ENCODE measurements at places on chromosomes 1 and 21.

- no peak for DNase-seq
Observed at GRCh38 chr1:157277913-157278312, 139.7 kb upstream of the ETV3 start.

GRCh38 chr1:219965285-219966070, 37.1 kb upstream of the SLC30A10 start:
- no peak for DNase-seq

- DNase-seq = no peak
Observed at GRCh38 chr1:116538544-116538943, 32.3 kb downstream of the CD58 start.

DNA sequence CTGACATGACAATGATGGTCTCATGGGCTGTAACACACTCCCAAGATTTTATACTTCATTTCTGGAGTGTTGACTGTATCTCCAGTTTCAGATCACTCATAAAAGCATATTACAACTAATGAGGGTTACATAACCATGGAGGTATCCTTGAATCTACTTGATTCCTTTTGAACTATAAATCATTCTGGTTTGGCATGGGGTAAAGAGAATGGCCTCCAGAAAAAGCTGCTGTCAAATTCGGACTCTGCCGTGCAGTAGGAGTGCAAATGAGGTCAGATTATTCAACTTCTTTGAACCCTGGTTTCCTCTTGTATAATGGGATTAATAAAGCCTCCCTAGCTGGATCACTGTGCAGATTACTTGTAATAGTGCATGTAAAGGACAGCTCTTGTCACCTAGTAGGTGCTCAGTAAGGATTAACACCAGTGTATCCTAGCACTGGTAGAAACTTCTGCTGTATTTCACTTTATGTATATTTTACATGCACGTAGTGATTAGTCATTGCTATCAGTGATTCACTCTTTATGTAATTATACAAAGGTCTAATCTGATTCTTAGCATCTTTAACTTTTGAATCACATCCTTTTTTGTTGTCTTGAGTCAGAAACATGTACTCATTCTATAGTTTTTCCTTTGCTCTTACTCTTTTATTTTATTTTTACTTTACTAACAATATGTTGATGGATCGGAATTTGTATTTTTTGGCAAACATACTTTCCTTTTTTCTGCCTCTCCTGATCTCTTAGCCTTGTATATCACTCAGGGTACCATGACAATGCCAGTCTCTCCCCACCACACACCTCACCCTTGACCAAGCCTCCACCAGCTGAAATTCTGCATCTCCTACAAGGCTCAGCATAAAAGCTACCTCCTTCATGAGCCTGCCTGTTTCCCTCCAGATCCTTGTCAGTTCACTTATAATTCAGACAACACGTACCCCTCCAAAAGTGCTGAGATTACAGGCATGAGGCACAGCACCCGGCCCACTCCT, 3.2 kb downstream of the LRRC8C start:
- no peak for DNase-seq

- DNase-seq = no peak
Observed at GRCh38 chr1:19797827-19798226, 1.9 kb downstream of the TMCO4 start.

GRCh38 chr1:87146538-87146937, 182.1 kb upstream of the LMO4 start:
- no peak for DNase-seq

DNA sequence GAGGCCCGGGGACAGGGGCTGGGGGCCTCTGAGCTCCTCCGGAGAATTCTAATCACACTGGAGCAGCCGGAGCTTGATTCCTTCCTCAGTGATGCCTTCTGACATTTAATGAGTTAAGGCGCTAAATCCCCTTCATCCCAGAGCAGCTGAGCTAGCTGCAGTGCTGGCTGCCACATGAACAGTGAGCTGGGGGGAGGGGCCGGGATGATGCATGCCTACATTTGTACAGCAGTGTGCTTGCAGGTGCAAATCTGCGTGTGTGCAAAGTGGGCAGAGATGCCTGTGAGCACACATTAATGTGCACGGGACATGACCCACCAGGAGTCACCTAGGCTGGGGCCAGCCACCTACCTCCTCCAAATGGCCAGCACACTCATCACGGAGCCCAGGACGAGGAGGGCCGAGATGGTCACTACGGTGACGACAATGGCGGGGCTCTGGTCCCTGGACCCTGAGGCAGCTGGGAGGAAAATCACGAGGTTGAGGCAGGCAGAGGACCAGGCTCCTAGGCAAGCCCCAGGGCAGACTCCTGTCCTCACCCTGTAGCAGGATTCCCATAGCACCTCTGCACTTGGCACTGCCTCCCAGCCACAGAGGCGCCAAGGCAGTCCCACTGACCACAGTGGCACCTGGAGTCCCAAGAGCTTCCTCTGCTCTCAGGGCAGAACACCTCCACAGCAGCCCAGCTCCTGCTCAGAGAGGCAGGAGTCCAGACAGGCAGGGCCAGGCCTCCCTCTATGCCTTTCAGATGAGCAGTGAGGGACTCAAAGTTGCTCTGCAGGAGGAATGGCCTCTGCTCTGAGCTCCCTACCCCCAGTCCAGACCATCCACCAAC, 34.7 kb downstream of the CDCA8 start:
- DNase-seq = no peak

DNA sequence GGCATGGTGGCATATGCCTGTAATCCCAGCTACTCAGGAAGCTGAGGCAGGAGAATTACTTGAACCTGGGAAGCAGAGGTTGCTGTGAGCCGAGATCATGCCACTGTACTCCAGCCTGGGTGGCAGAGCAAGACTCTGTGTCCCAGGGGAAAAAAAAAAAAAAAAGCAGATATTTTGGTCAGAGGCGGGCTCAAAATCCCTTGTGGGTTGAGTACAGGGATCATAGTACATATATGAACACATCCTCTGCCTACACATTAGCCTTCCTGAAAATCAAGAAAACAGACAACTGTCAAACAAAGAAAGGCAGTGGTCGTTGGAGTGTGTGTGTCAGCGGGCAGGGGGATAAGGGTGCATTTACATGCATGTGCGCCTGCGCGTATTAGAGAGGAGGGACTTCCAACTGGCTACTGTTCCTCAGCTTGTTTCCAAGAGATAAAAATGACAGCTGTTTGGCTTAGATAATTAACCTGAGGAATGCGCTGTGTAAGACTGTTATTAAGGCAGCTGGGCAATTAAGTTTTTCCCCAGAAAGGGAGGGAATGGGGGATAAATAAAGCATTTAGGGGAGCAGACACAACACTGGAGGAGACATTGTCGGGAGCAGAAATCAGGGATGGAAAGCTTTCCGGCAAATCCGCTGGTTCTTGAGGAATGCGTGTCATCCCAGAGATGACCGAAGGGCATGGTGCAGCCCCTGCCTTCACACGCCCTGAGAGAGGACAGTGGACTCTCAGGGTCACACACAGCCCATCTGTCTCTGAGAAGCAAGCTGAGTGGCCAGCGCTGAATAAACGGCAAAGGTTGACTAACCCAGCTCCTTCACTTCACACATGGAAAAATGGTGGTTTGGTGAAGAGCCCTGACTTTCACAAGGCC, 6.4 kb downstream of the LAMB3 start:
- no peak for DNase-seq

DNA sequence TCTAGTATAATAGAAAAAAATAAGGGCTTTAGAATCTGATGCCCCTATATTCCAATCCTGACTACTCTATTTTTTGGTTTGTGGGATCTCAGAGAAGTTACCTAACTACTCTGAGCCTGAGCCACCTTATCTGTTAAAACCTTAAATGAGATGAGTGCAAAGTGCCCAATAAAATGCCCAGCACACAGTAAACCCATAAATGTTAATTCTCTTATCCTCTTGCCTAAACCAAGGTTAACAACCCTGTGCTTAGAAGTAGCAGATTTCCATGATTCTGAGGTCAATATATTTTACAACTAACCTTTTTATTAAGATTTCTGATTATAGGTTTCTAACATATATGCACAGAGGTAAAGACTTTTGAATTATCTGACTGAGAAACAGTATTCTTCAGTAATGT, 35.8 kb downstream of the DOCK7 start:
- DNase-seq = no peak

DNA sequence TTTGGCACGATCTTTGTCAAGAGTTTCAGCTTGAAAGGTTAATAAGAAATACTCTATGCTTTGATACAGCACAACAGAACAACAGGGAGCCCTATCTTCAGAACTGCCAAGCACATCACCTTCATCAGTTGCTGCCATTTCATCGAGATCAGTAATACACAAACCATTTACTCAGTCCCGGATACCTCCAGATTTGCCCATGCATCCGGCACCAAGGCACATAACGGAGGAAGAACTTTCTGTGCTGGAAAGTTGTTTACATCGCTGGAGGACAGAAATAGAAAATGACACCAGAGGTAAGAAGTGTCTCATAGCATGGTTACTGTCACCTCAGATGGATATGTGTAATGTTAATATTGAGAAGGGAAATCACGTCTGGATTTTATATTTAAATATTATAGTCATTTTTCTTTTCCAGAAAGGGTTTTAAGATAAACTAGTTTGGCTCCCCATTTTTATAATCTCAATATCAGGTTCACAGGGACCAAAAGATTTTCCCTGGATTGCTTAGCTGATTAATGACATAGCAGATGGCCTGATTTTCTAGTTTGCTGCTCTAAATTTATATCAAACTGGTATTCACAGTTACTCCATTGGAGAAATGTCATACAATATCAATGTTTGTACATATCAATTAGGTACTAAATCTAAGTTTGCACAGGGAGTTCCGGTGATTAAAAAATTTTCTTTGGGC, 97.3 kb downstream of the USP25 start:
- no peak for DNase-seq

- no peak for DNase-seq
Observed at GRCh38 chr21:14453339-14454015, 70.5 kb upstream of the HSPA13 start.

DNA sequence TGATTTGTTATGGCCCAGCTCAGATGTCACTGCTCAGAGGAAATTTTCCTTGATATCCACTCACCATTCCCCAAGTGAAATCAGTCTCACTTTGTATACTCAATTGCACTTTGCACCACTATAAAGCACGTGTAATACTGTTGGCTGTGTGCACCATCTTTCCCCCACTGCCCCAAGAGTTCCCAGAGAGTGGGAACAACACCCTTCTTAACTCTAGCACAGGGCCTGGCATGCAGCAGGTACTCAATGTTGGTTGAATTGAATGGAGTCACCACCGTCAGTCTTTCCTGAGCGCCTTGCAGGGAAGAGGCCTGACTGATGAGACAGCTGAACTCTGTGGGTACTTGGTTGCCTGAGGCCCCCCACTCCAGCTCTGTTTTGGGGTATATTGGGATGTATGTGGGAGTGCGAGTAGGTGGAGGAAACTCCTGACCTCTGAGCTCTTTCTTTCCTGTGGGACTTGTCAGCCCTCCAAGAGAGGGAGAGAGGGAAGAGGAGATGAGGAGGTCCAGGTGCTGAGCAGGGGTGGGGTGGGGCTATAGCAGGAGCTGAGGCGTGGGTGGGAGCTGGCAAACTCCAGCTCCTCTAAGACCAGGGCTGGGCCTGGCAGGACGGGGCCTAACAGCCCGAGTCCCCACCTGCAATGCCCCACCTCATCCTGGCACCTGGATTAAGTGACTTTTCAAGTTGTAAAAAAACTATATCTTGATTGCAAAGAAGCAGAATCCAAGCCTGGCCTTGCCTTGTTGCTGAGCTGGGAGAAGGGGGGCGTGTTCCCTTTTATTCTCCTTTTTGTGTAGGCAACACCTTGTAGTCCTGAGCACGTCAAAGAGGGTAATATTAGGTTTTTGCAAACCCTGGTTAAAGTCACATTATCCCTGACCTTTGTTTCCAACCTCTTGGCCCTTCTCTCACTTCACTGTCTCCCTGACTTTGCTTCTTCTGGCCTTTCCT, 19.4 kb upstream of the WASF2 start:
- no peak for DNase-seq

DNA sequence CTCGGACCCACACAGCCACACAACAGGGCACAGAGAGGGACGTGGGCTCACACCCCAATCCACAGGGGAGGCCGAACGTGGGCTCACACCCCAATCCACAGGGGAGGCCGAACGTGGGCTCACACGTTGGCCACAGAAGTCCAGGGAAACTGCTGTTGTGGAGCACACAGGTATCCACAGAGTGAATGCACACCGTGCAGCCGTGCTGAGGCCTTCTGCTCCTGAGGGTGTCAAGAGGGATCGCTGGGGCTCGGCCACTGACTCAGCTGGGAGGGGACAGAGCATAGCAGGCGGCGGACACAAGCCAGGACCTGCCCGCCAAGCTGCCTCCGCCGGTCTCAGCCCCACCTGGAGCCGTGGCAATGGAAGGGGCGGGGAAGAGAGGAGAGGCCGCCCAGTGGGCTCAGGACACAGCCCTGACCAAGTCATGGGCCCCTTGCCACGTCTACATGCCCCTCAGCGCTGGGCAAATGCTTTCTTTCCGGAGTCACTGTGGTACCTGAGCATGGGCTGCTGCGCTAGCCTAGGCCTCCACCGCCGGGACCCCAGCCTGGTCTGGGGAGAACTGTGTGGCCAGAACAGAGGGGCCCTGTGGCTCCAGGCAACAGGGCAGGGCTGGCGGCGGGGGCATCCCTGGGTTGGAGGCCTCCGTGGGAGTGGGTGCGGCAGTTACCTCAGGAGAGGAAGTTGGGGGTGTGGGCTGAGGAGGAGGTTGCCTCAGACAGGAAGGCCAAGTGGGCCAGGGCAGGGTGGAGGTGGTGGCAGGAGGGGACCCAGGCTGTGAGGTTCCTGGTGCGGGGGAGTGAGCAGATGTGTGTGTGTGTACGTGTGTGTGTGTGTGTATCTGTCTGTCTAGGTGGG, 1.2 kb downstream of the SYTL1 start:
- DNase-seq = peak; percentile 62

DNA sequence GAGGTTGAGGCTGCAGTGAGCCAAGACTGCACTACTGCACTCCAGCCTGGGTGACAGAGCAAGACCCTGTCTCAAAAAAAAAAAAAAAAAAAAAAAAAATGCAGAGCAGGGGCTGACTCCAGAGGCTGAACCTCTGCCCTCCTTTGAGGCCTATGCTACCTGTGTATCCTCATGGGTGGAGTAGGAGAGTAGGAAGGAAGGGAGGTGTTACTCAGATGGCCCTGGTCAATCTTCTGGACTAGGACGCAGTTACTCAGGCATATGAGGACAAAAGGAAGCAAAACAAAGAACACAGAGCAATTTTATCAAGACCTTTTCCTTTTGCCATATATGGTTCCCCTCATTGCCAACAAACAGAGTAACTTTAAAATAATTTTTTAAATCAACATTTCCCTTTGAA, 35.2 kb downstream of the TGFBR3 start:
- DNase-seq = no peak

- no peak for DNase-seq
Observed at GRCh38 chr1:94281361-94282142, 44.2 kb upstream of the ARHGAP29 start.

- DNase-seq = no peak
Observed at GRCh38 chr1:30708361-30708728, 15.0 kb downstream of the MATN1 start.

GRCh38 chr1:32981003-32981901, 16.6 kb upstream of the RNF19B start:
- peak; percentile 35 for DNase-seq

GRCh38 chr1:36831186-36831810, 203.0 kb downstream of the GRIK3 start:
- no peak for DNase-seq

GRCh38 chr1:164803366-164803765, 244.4 kb downstream of the PBX1 start:
- DNase-seq = no peak

- DNase-seq = no peak
Observed at GRCh38 chr21:38660333-38661196, 145.2 kb upstream of the ETS2 start.

GRCh38 chr1:5707566-5708345, 284.5 kb downstream of the NPHP4 start:
- no peak for DNase-seq

- DNase-seq = no peak
Observed at GRCh38 chr1:221961532-221962292, 219.8 kb upstream of the DUSP10 start.
